ENCODE measurements at places on chromosomes 3 and 15. TPM values are rescaled to one million over a fixed set of nuclear protein-coding genes. Genes with fewer than 3 reads are reported as not detected.

DNA sequence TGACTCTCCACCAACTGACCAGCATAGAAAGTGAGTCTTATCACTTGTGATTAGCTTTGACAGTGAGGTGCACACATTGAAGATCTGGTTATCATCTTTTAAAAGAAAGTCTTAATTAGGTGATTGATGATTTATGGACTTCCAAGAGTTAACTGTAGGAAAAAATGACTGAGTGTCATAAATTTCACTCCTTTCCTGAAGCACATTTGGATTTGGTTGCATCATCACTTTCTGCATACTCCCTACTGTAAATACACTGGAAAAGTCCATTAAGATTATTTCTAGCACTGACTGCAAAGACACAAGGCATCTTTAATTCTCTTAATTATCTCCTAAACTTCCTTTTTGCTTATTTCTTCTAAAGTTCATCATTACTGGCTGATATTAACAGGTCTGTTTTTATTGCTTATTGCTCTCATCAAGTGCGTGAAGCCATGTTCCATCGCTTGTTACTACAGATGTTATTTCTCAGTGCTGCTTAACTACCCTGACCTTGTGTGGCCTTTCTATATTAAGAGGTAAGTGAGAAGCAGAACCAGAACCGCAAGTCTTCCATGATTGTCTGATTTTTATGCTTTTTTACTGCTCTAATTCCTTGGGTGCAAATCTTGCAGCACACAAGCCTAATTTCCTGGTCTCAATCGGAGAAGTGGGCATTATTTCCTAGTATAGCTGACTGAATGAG lies 153.2 kb downstream of the MEIS2 start:
- DNase-seq = no peak

DNA sequence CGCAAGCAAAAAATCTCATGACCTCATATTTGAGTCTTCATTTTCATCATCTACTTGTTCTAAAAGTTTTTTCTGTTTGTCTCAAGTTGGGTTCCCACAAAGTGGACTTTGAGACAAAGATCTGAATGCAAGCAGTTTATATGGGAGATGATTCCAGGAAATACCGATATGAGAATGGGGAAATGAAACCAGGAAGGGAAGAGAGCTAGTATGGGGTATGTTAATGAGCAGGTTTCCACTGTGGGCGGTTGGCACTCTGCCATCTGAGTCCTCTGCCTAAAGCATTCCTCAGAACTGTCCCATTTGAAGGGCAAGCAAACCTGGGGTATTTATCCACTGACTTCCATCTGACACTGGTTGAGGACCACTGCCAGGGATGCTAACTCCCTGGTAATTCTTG lies 8.8 kb downstream of the ADPRH start:
- no peak for DNase-seq

DNA sequence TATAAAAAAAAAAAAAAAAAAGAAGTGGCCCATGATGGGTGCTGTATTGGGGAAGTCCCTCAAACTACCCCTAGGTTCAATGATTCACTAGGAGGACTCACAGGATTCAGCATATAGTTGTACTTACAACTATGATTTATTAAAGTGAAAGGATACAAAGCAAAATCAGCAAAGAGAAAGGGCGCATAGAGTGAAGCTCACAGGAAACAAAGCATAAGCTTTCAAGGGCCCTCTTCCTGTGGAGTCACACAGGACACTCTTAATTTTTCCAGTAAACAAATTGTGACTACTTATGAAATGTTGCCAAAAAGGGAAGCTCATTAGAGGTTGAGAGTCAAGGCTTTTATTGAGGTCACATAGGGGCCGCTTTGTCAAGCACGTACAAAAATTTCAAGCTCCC lies 153.7 kb upstream of the GAP43 start:
- DNase-seq = no peak

DNA sequence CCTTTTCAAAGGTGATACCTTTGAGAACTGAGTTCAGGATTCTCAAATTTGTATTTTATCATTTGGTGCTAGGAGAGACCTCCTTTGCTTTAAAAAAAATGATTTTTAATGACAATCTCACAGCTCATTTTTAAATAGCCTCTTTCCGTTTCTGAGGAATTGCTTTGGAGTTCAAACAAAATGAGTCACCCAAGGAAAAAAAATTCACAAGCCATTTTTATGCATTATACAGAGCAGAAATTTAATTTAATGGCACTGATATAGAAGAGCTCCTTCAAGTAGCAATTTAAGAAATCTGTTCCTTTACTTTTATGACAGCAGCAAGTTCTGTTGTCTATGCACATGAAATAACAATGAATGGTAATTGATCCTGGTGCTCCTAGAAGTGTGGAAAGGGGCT lies 337.9 kb upstream of the KCNMB2 start:
- DNase-seq = no peak

DNA sequence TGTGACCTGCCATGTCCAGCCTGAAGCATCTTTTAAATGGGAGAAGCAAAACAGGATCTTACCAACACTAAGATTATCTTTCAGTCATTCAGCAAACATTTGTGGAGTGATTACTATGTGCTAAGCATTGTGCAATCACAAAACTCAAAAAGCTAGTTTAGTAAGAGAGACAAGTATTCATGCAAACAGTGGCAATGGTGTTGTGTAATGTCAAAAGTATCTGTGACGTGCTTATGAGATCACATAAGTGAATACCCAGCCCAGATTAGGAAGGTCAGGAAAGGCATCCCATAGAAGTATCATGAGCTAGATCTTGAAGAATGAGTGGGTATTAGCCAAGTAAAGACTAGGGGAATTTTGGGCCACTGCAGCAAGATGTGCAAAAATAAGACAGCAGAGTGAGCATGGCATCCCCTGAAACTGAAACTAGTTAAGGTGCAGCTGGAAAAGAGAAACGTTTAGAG lies 32.1 kb downstream of the SEC62 start:
- no peak for DNase-seq

DNA sequence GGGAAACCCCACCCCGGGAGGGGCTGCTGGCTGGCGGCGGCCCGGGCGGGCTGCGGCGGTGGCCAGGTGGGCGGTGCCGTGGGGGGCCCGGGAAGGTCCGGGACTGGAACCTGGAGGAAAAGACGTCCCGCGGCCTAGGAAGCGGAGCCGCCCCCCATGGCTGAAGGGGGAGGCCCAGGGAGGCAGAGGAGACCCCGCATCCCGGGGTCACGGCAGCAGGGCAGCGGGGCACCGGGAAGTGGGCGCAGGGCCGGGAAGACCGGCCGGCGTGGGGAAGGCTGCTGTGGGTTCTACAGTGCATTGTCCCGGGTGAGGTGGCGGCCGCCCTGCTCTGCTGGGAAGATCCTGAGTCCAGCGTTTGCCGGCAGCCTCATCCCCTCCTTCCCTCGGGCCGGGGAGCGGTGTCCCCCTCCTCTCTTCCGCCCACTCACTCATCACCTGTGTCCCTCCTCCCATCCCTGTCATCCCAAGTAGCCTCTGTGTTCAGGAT lies 525 bp upstream of the FSTL1 start:
- no peak for DNase-seq

DNA sequence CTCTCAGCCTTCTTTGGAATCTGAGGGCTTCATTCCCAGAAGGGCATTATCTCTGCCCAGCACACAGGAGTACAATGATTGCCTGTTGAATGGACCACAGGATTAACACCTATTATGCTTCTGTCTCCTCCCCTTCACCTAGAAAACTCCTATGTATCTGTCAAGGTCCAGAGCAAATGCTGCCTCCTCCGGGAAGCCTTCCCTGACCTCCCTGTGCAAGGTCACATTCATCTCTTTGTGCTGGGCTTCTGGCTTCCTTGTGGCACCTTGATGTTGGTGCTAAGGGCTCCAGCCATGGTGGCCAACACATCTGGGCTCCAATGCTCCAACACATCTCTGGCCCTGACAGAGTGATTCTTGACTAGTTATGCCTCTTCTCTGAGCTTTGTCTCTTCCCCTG lies 49.9 kb upstream of the ATP2B2 start:
- DNase-seq = no peak

- no peak for DNase-seq
Observed at GRCh38 chr3:188351648-188352047, 197.7 kb downstream of the LPP start.

- no peak for DNase-seq
Observed at GRCh38 chr3:174193604-174194003, 665.5 kb upstream of the NAALADL2 start.

DNA sequence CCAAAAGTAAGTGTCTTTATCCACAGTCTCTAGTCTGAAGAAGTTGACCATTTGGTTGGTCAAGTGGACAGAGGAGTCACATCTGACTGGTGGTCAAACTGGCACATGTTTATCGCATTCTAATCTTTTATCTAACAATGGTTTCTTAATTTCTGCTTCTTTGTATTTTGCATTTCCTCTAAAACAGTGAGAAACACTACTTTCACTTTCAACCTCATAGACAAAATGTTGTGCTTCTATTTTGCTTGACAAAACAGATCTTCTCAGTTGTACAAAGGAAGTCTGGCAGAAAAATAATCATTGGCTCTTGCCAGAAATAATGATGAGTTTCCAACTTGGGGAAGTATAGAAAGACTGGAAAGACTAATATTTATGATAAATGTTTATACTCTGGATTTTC lies 103.9 kb downstream of the MME start:
- no peak for DNase-seq

DNA sequence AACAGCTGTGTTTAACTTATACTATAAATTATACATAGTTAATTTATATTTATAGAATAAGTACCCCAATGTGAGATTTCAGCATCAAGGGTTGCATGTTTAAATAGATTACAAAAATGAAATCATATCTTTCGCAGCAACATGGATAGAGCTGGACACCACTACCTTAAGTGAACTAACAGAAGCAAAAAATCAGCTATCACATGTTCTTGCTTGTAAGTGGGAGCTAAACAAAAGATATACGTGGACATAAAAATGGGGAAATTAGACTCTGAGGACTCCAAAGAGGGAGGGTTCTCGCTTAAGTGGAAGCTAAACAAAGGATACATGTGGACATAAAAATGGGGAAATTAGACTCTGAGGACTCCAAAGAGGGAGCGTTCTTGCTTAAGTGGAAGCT lies 626.5 kb upstream of the DPPA4 start:
- DNase-seq = no peak

DNA sequence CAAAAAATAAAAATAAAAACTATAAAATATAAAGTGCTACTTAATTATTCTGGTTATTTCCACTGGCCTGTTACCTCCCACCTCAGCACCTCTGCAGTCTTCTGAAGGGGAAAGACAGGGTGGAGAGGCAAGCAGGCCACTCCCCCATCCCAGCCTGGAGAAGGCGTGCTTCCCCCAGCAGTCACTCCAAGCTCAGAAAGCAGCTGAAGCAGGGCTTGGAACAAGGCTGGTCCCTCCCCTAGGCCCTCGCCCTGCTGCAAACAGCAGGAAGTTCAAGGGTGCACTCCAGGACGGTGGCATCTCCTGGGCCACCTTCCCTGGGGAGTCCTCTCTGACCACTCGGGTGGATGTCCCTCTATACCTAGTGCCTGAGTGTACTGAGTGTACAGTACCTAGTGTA lies 21.4 kb downstream of the CACNA2D2 start:
- DNase-seq = no peak

DNA sequence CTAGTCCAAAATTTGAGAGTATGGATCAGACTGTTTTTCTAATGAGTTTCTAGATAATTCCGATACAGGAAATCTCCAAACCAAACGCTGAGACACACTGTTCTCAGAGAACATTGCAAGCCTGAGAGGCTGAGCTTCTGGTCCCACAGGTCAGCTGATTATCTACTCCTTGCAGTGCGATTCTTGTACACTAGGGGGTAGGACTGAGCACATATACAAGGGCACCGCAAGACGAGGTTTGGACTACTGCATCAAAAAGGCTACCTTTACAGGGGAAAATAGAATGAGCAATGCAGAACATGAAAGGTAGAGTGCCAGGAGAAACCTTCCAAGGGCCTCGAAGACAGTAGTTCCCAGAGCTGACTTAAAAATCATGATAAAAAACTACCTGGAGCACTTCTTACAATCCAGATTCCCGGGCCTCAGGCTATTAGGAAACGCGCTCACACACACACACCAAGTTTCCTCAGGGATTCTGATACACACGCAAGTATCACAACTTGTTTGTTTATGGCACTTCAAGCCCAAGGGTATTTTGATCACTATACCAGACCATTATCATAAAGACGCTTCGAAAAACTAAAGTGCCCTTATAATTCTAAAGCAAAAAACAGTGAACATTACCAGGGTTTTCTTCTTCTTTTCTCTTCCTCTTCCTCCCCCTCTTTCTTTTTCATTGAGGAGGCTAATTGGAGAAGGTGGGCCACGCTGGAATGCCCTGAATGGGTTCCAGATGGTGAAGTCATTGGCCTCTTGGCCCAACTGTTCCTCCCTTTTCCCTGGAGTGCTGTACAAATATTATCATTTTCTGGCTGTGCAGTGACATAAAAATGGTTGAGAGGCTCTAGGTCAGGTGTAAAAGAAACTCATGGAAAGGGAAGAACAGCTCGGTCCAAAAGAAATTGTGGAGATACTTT lies 61.8 kb downstream of the SLC12A8 start:
- DNase-seq = no peak

DNA sequence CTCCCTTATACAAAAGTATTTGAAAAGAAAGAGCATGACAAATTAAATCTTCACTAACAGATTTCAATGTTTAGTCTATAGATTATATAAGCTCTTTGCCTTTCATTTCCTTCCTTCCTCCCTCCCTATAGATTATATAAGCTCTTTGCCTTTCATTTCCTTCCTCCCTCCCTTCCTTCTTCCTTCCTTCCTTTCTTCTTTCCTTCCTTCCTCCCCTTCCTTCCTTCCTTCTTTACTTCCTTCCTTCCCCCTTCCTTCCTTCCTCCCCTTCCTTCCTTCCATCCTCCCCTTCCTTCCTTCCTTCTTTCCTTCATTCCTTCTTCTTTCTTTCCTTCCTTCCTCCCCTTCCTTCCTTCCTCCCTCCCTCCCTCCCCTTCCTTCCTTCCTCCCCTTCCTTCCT lies 209.8 kb upstream of the CBLB start:
- DNase-seq = no peak

BAHD1 gene
- total RNA-seq = 6.8 TPM

ADAMTS7 gene
- total RNA-seq = 6.6 TPM

TRIM59 gene
- total RNA-seq = 22.8 TPM

ACSBG1 gene
- not detected for total RNA-seq

DISP2 gene
- 0.07 TPM for total RNA-seq

CKMT1A gene
- not detected for total RNA-seq

CCR8 gene
- total RNA-seq = not detected

LRRC49 gene
- total RNA-seq = 5.6 TPM

NOX5 gene
- under 0.01 TPM for total RNA-seq
